ENCODE measurements at places on chromosomes 4 and X.

DNA sequence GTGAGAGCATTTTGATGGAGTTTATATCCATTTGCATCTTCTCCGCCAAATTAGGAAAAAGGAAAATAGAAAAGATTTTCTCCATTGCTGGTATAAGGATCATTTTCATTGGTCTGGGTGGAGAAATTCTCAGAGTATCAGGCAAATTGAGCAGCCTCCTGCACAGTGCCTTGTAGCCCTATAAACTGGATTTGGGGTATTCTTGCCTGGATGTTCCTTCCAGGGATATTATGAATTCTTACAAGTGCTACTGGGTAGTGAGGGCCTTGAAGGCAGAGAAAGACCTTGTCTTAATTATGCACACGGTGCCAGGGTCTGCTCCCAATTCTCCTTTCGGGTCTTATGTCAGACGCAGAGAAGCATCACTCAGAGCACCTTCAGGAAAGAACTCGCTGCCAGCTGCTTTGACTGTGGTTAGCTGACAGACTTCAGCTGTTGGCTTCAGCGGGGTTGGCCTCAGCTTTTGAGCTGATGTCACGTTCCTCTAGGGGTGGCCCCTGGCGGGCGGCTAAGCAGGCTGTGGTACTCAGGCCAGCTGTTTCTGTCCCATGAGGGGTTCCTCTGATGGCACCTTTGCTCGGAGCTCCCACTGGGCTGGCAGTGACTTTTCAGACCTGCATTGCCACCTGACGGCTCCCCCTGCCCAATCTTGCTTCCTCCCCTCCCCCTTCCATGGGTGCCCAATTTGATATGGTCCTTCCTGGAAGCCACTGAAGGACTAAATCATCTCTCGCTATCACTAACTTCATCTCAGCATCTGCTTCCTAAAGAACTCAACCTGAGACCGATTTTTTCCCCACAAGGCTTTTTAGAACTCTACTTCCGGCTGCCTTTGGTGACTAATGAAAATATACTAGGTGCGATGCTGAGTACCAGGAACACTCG lies 519.5 kb downstream of the BCOR start:
- DNase-seq, result no peak

DNA sequence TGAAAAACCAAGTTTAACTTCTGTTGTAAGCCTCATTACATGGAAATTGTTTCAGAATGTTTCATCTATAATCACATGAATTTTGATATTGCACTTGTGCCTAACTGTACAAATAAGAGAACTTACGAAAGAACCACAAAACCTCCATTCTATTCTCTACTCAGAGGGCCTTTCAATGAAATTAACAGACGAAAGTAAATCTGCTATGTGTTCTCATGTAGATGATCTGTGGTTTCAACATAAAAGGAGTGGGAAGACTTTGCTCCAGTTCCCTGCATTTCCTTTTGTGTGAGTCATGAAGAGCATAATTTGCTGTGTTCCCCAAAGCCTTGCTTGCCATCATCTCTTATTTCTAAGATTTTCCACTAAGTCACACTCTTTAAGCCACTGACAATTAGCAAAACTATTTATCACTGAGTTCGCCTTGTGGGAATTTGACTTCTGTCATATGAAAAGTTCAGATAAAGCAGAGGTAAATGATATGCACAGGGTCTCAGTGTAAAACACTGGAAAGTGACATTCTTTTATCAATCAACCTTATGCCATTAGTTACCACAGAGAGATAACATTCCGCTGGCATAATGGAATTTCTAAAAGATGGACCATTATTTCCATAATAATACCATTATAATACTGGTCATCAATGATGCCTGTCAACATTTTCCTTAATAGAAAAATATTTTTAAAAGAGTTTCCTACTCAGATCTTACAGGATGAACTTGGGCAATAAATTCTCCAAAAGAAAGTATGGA lies 329.8 kb downstream of the NR3C2 start:
- no peak for DNase-seq

DNA sequence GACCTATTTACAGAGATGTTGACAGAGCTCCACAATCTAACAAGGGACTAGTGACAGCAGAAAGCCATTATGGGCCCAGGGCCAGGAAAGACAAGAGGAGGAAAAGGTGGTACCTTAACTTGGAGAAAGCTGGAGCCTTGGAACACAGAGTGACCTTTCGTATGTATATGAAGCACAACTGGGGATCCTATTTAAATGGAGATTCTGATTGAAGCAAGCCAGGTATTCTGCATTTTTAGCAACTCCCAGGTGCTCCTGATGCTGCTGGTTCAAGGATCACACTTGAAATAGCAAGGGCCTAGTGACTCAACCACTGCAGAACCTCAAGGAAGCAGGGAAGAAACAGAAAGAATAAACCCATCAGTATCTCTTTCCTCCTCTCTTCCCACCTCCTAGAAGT lies 99.4 kb downstream of the TMEM47 start:
- DNase-seq, result no peak

GRCh38 chrX:16946361-16946964 lies at the start of gene REPS2:
Gene REPS2, plus strand, starts transcription at chrX:16946658. Its CDS starts 204 bp downstream, at chrX:16946862.
- no peak for DNase-seq

Data from NK-92 treated with Interleukin-12 subunit alpha and Interleukin-12 subunit beta, amount 100 ng/mL, for 24 hours (cell line).